Brain (organoid and tissue), 16 donors: ENCODE measurements at places on chromosomes 11 and 22.

DNA sequence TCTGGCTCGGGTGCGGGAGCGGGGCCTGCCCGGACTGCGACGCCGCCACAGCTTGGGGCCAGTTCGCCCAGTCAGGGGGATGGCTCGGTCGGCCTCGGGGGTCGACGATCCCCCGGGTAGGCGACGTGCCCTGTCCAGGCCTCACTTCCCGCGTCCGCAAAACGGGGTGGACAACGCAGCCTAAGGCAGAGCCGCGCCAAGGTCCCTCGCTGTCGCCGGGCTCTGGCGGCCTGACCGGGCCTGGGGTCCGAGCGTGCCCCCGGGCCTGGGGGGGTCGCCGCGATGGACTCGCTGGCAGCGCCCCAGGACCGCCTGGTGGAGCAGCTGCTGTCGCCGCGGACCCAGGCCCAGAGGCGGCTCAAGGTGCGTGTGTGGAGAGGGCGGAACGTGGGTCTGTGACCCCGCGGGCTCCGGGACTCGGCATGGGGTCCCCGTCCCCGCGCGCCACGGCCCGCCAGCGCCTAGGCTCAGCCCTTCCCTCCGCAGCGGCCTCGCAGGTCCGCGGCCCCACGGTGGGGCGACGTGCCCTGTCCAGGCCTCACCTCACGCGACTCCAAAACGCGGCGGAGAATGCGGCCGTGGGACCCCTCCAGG lies 4.2 kb downstream of the SEPTIN5 start:
- DNase-seq, result no peak

DNA sequence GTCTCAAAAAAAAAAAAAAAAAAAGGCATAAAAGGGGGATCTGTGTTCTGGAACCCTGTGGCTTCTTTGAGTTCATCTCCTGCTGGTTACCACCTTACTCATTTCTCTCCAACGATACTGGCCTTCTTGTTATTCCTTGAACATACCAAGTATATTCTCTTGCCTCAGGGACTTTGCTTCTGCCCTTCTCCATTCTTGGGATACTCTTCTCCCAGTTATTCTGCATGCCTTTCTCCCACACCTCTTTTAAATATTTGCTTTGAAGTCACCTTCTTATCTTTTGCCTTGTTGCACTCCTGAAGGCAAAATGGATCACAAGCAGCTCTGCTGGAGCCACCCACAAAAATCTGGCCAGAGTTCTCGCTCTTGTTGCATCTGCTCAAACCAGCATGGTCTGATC lies 76.0 kb upstream of the RRM1 start:
- no peak for DNase-seq

DNA sequence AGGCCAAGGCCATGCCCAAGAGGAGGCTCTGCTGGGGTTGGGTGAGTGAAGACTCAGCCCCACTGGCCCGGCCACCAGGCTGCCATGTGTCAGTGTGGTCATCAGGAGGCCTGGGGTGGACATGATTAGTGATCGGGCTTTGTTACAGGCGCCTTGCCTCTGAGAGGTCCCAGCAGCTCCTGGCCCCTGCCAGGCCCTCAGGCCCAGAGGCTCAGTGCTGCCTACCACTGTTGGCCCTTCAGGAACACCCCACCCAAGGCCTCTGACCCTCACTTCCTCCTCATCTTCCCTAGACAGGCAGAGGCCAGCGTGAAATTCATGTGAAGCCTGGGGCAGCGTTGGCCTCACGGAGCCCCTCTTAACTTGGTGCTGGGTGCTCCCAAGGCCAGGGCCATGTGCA lies 2.2 kb downstream of the MRPL23 start:
- no peak for DNase-seq

DNA sequence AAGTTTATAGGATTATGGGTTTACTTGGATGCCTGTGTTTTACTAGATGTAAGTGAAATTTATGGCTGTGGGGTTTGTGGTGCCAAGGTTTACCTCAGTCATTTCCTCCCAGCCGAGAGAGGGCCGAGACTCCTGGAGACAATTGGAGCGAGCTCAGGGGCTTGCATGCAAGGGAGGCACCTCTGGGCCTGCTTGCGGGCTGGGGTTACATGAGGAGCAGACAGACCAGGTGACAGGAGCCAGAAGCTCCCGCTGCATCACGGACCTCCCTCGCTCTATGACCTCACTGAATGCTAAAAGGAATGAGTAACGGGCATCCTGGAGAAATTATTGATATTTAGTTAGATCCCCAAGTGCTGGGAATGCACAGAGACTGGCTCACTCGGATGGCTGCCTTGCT lies 275.2 kb upstream of the KIRREL3 start:
- no peak for DNase-seq

DNA sequence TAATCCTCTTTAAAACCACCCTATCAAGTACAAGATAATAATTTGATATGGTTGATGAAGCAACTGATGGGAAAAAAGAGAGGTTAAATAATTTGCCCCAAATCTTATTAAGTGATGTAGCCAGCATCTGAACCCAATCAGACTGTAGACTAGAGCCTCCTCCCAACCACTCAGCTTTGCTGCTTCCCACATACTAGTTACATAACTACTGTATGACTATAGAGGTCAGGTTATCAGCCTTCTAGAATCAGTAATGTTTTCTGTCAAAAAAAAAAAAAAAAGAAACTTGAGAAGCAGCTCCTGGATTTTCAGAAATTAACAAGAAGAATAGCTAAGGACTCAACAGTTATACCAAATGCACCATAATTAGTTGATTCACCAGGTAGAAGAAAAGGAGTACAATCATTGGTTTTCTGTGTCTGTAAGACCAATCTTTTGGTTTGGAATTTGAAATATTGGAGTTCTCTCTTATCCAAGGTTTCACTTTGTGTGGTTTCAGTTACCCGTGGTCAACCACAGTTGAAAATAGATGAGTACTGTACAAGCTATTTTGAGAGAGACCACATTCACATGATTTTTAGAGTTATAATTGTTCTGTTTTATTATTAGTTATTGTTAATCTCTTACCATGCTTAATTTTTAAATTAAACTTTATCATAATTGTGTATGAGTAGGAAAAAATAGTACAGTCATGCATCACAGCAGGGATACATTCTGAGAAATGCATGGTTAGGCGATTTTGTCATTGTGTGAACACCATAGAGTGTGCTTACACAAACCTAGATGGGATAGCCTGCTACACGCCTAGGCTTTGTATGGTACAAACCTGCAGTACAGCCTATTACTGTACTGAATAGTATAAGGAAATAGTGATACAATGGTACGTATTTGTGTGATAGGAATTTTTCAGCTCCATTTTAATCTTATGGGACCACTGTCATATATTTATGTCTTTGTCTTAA lies 72.2 kb downstream of the PDHX start:
- no peak for DNase-seq
